NCI-H146 (cell line): ENCODE measurements at places on chromosomes 4 and X.

- DNase-seq: no peak
Measured at GRCh38 chr4:155854582-155855226, 11.4 kb downstream of the ASIC5 start.

- no peak for DNase-seq
Measured at GRCh38 chrX:56763556-56764152, 34.6 kb downstream of the NBDY start.

DNA sequence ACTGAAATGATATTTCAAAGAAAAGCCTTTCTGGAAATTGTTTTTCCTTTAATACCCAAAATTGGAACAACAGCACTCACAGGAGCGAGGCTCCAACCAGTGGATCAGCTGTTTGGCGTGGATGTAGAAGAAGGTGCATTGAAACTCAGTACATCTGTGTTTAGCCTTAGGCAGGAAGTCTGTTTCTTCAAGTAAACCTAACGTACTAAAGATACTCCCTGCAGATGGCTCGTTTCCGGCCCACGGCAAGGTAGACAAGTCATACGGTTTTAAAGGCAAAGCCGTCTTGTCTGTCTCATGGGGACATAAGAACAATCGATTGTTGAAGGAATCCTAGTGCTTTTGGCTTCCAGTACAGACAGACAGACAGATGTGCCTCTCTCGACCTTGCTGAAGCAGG is 50.0 kb upstream of the CLCN4 start:
- DNase-seq: no peak

DNA sequence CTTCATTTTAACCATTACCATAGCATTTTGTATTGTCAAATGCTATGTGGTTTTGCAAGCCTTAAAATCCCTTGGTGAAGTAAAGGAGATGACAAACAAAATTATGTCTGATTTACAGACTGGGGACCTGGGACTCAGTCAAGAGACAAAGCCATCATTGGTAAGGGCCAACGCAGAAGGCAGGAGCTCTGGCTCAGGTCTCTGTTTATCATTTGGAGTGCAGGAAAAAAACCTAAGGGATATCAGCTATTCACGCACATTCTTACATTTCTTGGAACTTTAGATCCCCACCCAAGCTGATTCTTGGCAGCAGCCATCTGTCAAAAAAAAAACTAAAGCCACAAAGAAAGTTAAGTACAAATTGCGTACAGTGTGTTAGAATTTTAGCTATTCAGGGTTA is 731.9 kb downstream of the STPG2 start:
- DNase-seq: no peak

- DNase-seq: no peak
Measured at GRCh38 chr4:139501927-139502899, 48.3 kb downstream of the RAB33B start.

- no peak for DNase-seq
Measured at GRCh38 chrX:137852502-137852901, 286.6 kb downstream of the ZIC3 start.

DNA sequence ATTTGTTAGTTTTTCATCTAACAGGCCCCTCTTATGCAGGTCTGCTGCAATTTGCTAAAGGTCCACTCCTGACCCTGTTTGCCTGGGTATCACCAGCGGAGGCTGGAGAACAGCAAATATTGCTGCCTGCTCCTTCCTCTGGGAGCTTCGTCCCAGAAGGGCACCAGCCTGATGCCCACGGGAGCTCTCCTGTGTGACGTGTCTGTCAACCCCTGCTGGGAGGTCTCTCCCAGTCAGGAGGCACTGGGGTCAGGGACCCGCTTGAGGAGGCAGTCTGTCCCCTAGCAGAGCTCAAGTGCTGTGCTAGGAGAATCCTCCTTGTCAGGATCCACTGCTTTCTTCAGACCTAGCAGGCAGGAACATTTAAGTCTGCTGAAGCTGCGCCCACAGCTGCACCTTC is 30.5 kb downstream of the ATRX start:
- no peak for DNase-seq

DNA sequence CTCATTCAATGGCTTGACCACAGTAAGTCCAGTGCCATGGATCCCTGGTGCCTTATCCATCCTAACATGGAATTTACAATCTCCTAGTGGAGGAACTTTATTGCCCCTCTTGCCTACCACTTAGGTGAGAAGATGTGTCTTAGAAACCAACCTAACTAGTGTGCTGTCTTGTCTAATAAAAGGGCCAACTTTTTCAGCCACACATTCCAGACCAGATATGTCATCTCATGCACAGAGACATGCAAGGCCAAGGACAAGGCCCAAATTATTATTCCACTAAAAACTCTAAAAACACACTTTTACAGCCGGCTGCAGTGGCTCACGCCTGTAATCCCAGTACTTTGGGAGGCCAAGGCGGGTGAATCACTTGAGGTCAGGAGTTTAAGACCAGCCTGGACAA is 10.6 kb upstream of the PRDX4 start:
- DNase-seq: no peak

DNA sequence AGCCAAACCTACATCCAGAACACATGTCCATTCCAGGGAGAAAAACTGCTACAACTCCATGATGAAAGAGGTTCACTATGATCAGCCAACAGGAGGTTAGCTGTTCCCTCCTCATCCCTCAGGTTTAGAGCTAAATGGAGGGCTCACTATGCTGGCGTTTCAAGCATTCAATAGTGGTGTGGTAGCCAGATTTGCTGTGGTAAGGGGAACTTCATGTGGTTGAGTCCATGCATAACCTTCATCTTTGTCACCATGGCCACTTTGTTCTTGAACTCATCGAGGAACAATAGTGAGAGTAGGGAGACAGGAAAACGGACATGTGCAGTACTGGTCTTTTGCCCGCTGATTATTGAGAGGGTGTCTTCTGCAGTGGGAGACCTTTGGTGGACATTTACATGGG is 33.8 kb downstream of the ALPK1 start:
- no peak for DNase-seq

GRCh38 chr4:183154701-183155391 is 55.8 kb downstream of the WWC2 start:
- DNase-seq: no peak

DNA sequence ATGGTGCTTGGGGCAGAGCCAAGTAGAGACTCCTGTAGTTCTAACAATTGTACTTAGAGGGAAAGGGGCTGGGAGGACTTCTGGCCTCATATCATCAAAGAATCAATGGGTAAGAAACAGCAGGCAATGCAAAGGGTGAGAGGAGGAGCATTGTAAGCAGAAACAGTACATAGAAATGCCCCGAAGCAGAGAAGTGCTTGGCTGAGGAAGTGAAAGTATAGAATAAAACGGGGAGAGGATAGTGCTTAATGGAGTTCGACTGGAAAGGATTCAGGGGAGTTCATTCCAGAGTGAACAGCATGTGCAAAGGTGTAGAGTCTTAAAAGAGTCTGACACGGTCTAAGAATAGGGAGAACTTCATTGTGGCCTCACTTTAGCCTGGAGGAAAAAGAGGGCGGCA is 103.0 kb downstream of the SYNPO2 start:
- no peak for DNase-seq

DNA sequence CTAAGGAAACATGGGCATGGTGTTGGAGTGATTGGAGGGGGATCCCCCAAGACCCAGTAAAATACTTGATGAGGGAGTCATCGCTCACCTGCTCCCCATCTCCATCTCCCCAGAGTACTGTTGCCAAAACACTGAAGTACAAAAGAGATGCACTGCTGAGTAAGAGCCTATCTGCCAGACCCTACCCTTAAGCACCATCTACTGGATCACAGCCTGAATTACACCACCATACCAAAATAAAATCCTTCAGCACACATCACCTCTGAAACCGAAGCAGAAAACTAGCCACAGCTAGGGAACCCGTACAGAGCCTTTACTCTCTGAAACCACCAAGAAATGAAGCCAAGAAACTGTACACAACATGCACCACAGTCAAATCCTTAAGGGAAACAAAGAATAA is 466.3 kb upstream of the ACTRT1 start:
- no peak for DNase-seq

- no peak for DNase-seq
Measured at GRCh38 chr4:74997948-74998729, 65.2 kb downstream of the PARM1 start.

GRCh38 chr4:119748853-119749252 is 120.2 kb upstream of the PDE5A start:
- DNase-seq: no peak

GRCh38 chr4:185834088-185834487 is 22.1 kb upstream of the SORBS2 start:
- no peak for DNase-seq

DNA sequence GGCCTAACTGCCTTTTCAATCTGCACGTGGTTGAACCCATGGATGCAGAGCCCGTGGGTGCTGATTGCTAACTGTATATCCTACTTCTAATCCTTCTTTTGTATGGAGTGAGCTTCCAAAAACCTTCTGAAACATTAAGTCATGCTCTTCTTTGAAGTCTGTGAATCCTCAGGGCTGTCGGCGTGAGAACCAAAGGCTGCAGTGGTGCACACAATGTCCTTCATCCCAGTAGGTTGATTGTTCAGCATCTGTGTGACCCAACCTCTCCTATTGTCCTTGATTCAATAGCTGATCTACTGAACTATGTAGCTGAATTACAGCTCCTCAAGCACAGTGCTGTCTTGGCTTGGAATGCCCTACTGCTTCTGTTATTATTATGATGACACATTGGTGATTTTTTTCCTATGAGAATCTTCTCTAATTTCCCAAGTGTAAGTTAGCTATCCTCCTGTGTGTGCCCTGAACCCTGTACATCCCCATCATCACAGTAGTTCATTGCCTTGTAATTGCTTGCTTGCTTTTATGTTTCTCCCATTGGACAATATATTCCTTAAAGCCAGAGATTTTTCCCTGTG is 294.6 kb downstream of the TRIML1 start:
- no peak for DNase-seq
